ENCODE measurements at places on chromosomes 6 and 20.
A peak's percentile ranks its signal among the peaks of the same experiment; 100 is the strongest.

- no peaks in the 10 kb centered on the region for H3K36me3 ChIP-seq
- H3K4me3 ChIP-seq = no peak overlapping the region
- no peaks in the 10 kb centered on the region for H3K27me3 ChIP-seq
- H3K4me1 ChIP-seq = no peaks in the 10 kb centered on the region
Observed at GRCh38 chr6:147170269-147170668, 33.9 kb upstream of the STXBP5 start.

DNA sequence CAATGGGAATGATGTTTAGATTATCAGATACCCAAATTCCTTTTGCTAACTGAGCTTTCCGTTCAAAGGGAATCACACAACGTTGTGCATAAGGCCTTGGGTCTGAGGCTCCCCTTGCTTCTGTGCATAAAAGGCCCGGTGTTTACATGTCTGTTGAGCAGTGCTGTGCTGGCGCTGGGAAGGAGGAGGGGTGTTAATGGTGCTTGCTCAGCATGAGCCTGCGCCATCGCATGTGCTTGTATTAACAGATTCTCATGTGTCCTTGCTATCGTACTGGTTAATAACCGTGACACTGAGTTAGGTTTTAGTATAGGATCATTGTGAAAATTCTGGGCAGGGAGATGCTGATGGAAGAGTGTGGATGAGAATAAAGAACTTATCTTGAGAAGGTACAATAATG is 62.3 kb upstream of the TRAF3IP2 start:
- no peak overlapping the region for H3K4me3 ChIP-seq
- no peaks in the 10 kb centered on the region for H3K27me3 ChIP-seq
- no peak overlapping the region for H3K27ac ChIP-seq
- H3K4me1 ChIP-seq = no peaks in the 10 kb centered on the region
- H3K36me3 ChIP-seq = peaks cover 70% of the 10 kb centered on the region
- DNase-seq = no peak

DNA sequence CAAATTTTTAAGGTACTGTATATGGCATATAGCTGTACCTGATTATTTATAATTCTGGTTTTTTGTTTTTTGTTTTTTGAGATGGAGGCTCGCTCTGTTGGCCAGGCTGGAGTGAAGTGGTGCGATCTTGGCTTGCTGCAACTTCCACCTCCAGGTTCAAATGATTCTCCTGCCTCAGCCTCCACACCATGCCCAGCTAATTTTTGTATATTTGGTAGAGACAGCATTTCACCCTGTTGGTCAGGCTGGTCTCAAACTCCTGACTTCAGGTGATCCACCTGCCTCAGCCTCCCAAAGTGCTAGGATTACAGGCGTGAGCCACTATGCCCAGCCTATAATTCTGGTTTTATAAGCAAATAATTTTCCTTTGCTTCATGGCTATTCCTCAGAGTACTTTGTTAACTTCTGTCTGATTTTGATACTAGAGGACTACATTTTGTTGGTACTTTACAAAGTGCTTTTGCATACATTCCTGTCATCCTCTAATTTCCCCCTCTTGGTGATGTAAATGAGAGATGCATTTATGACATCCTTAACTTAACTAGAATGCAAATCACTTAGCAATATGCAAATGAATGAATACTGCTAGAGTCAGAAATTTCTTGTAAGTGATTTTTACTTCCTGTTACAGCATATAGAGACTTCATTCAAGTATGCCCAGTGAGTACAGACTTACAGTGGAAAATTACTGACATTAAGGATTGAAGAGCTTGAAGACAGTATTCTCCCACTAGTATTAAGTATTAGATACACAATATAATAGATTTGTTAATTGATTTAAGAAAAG is 35.7 kb upstream of the ARID1B start:
- H3K4me3 ChIP-seq = no peak overlapping the region
- H3K36me3 ChIP-seq = no peaks in the 10 kb centered on the region
- H3K27ac ChIP-seq = no peak overlapping the region
- H3K4me1 ChIP-seq = no peaks in the 10 kb centered on the region
- H3K27me3 ChIP-seq = no peaks in the 10 kb centered on the region

GRCh38 chr20:48623176-48623905 is 204.5 kb downstream of the PREX1 start:
- H3K36me3 ChIP-seq = no peaks in the 10 kb centered on the region
- no peaks in the 10 kb centered on the region for H3K27me3 ChIP-seq
- H3K27ac ChIP-seq = no peak overlapping the region
- peaks cover 22% of the 10 kb centered on the region for H3K4me1 ChIP-seq
- H3K4me3 ChIP-seq = no peak overlapping the region

DNA sequence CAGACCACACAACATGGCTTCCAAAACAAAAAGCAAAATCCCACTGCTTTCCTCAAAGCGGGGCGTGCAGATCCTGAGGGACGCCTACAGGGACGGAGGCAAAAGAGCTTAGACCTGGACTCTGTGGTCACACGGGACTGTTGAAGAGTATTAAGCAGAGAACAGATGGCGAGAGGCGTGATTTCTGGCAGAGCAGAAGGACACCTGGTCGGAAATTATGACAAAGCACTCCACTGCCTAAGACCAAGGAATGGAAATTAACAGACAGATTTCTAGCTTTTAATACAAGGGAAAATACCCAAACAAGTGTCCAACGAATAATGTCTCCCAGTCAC is 15.4 kb downstream of the CST7 start:
- peaks cover 94% of the 10 kb centered on the region for H3K36me3 ChIP-seq
- no peak overlapping the region for H3K4me3 ChIP-seq
- DNase-seq = no peak
- H3K27ac ChIP-seq = no peak overlapping the region
- H3K4me1 ChIP-seq = no peaks in the 10 kb centered on the region

GRCh38 chr20:24720957-24721356 is 228.1 kb upstream of the CST7 start:
- no peak for DNase-seq
- H3K4me1 ChIP-seq = no peaks in the 10 kb centered on the region
- no peak overlapping the region for H3K4me3 ChIP-seq
- no peaks in the 10 kb centered on the region for H3K36me3 ChIP-seq
- no peaks in the 10 kb centered on the region for H3K27me3 ChIP-seq
- H3K27ac ChIP-seq = no peak overlapping the region

- H3K4me3 ChIP-seq = no peak overlapping the region
- no peaks in the 10 kb centered on the region for H3K4me1 ChIP-seq
- H3K27ac ChIP-seq = no peak overlapping the region
- no peaks in the 10 kb centered on the region for H3K27me3 ChIP-seq
Observed at GRCh38 chr6:164928057-164928727, 381.2 kb downstream of the C6orf118 start.

- peaks cover 7% of the 10 kb centered on the region for H3K27me3 ChIP-seq
- H3K4me3 ChIP-seq = no peak overlapping the region
- no peak overlapping the region for H3K27ac ChIP-seq
- H3K36me3 ChIP-seq = no peaks in the 10 kb centered on the region
- H3K4me1 ChIP-seq = no peaks in the 10 kb centered on the region
Observed at GRCh38 chr20:42790111-42790510, 399.6 kb downstream of the PTPRT start.

DNA sequence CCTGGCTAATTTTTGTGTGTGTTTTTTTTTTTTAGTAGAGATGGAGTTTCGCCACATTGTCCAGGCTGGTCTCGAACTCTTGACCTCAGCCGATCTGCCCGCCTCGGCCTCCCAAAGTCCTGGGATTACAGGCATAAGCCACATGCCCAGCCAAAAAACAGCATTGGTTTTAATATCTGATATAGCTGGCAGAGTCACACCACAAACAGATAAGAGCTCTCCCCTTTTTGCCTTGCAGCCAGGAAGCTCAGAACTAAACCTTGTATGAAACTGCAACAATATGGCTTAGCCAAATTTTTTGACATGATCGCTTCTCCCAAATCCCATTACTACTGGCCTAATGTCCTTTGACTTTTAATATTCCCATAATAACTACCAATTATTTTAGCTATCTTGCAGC is 4.9 kb downstream of the ACOT8 start:
- H3K27ac ChIP-seq = no peak overlapping the region
- H3K36me3 ChIP-seq = peaks cover 35% of the 10 kb centered on the region

DNA sequence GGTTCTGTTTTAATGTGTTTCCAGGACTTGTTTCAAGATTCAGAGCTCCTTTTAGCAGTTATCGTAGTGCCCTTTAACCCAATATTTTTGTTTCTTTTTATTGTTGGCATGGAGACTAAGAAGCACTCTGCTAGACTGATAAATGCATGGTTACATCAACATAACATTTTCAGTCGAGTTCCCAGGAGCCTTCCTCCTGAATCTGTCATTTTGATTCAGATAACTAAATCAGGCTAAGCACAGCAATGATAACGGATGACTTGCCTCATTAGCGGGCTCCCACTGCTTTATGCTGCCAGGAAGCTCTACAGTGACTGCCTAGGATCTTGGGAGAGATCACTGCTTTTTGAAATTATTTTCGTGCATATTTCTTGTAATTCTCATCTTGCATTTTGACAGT is 772.8 kb upstream of the GJE1 start:
- no peaks in the 10 kb centered on the region for H3K36me3 ChIP-seq
- no peaks in the 10 kb centered on the region for H3K27me3 ChIP-seq
- H3K27ac ChIP-seq = no peak overlapping the region
- no peaks in the 10 kb centered on the region for H3K4me1 ChIP-seq
- DNase-seq = no peak
- H3K4me3 ChIP-seq = no peak overlapping the region

DNA sequence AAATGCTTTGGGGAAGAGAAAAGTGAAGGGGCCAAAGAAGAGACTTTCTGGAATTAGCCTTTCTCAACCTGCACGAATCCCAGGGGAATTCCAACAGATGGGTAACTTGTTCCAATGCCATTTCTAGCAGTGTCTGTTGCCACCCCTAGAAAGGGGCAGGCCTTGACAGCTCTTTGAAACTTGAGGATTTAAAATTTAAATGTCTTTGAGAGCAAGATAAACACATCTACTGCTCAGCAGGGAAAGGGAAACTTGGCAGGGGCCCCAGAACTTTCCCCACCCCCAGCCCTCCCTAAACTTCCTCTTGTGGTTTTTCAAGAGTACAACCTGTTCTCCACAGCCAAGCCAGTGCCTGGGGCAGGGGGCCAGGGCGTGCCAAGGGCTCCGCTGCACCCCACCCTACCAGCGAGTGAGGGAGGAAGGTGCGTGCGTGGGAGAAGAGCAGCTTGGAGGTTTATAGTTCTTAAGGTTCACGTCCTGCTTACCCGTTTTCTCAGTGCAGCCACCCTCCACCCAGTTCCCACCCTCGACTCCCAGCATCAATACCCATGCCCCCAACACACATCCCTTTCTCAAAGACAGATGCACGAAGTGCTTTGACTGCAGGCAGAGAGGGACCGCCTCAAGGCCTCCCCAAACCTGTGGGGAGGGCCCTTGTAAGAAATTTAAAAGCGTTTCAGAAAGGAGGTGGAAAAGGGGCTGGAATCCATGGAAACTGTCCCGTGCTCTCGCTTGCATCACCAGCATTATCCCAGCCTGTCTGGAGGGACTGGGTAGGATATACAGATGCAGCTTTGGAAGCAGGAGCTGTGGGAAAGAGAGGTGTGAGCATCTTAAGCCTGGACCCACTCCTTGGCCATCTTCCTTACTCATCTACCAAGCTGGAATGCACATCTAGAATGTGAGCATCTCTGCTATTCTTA is 4.5 kb upstream of the TAF8 start:
- DNase-seq = peak; percentile 96
- H3K4me3 ChIP-seq = no peak overlapping the region
- peaks cover 92% of the 10 kb centered on the region for H3K4me1 ChIP-seq
- no peaks in the 10 kb centered on the region for H3K27me3 ChIP-seq
- H3K27ac ChIP-seq = peak overlapping the region; percentile 78

- no peak overlapping the region for H3K4me3 ChIP-seq
- no peaks in the 10 kb centered on the region for H3K27me3 ChIP-seq
- no peak for DNase-seq
- H3K27ac ChIP-seq = no peak overlapping the region
Observed at GRCh38 chr20:51363378-51363777, 179.1 kb downstream of the NFATC2 start.

- DNase-seq = no peak
- peaks cover 19% of the 10 kb centered on the region for H3K27me3 ChIP-seq
Observed at GRCh38 chr20:5735845-5736510, 14.2 kb upstream of the SHLD1 start.

- H3K36me3 ChIP-seq = no peaks in the 10 kb centered on the region
- no peak overlapping the region for H3K4me3 ChIP-seq
- no peak overlapping the region for H3K27ac ChIP-seq
- peaks cover 3% of the 10 kb centered on the region for H3K27me3 ChIP-seq
Observed at GRCh38 chr6:138145402-138145801, 16.3 kb upstream of the ARFGEF3 start.

DNA sequence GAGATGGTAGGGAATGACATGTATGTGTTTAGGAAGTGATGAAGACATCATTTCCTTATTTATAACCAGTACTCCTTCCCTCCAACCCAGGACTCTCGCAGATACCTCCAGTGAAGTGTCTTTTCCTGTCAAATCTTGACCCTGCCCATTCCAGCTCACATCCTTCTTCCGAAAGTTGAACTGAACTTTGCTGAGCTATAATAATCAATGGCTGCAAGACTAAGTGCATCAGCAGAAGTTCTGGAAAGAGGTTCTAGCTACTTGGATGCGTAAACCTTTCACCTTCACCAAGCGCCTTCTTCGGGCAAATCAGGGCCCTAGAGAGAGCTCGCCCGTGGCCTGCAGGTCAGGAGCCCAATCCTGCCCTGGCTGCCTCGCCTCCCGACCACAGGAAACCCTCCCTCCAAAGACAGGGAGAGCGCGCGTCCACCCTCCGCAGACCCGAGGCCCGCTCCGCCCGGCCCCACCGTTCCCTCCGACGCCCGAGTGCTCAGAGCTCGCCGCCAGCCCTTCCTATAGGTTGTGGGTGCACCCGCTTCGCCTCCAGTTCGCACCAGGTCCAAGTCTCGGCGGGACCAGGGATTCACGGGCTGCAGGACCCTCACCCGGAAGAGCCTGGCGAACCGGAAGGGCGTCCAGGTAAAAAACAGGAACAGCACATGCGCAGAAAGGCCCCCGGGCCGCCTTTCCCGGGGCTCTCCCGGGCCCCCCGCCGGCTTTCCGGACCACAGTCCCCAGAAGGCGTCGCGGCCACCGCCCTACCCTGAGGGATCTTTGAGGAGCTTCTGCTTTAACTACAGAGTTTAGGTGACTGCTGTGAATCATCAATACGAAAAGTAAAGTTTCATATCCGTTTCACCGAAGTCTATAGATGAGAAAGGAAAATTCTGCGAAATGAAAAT is at the start of gene ZNF334:
Gene ZNF334, minus strand, starts transcription at position 617 of the 902 bp plus-strand sequence. CDS start 1,457 bp downstream, outside the sequence.
- no peaks in the 10 kb centered on the region for H3K36me3 ChIP-seq
- peaks cover 9% of the 10 kb centered on the region for H3K27me3 ChIP-seq
- no peak within 1 kb of the TSS for H3K27ac ChIP-seq
- no peaks in the 10 kb centered on the region for H3K4me1 ChIP-seq
- H3K4me3 ChIP-seq = no peak within 1 kb of the TSS

GRCh38 chr6:165845493-165845892 is 182.5 kb upstream of the PDE10A start:
- H3K36me3 ChIP-seq = no peaks in the 10 kb centered on the region
- no peak for DNase-seq
- H3K4me3 ChIP-seq = no peak overlapping the region
- H3K27ac ChIP-seq = no peak overlapping the region
- H3K27me3 ChIP-seq = peaks cover 8% of the 10 kb centered on the region

GRCh38 chr6:72464791-72465691 is 156.8 kb upstream of the KCNQ5 start:
- no peaks in the 10 kb centered on the region for H3K4me1 ChIP-seq
- peaks cover 3% of the 10 kb centered on the region for H3K27me3 ChIP-seq
- no peaks in the 10 kb centered on the region for H3K36me3 ChIP-seq
- DNase-seq = no peak
- no peak overlapping the region for H3K27ac ChIP-seq
